ENCODE measurements at places on chromosomes 5 and 9.

DNA sequence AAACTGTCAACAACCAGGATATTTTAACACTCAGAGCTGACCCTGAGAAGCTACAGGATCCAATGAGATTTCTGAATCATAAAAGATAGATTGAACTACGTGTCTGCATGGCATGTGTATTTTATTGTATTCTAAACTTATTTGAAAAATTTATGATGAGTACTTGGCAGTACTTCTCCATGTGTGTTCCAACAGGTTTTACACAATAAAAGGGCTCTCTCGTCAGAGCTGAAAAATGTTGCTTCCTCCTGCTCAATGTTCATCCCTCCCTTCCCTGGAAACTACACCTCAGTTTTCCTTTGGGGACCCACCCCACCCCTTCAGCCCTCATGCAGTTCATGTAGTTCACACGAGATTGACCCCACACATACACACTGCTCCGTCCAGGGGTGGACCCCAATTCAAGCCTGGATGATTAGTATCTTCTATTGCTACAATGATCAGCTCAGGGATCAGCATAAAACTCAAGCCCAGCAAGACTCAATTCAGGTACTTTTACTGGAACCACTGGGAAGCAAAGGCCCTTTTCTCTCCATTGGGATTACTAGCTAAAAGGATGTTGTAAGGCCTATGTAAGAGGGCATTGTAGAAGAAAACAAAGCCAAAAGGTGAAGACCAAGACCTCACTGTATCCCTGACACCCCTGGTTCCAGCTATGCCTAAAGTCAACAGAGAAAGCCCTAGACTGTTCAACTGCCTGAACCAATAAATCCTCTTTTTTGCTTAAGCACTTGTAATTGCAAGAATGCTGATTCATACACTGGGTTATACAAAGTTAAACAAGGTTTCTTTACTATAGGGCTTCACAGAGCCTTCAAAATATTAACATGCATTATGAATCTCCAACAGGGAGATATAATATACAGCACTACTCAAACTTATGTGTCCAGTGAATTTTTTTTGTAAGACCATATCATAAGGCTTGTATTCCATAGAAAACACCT lies 112.6 kb downstream of the SAXO1 start:
- DNase-seq: no peak

DNA sequence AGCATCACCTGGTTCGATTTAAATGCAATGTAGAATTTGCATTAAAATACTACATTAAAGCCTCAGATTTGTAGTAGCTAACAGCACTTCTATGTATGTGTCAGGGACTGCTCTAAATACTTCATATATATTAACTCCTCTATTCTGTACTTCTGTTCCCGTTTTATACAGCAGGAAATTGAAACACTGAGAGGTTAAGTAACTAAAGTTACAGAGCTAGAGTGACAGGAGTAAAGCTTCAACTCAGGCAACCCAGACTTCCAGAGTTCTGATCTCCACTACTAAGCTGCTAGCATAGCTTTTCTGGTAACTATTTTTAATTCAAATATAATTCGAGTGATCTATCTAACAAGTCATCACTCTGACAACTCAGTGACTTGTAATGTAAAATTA lies 619 bp upstream of the APC start:
- DNase-seq: no peak

DNA sequence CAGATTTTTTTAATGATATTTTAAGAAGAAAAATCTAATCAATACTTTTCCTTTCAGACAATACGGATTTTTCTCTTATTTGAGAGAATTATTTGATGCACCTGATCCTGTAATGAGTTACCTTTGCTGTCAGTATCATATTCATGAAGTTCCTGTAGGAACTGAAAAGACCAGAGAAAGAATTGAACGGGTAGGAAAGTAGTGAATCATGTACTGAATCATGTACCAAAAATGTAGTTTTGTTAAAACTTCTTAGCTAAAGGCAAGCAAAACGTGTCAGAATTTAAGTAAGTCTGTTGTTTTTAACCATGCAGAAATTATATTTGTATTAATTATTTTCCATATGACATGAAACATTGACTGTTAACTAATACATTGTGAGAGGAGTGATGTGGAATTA lies 56.6 kb downstream of the SMC5 start:
- no peak for DNase-seq

GRCh38 chr9:127248241-127248640 lies 16.3 kb upstream of the GARNL3 start:
- DNase-seq: no peak

DNA sequence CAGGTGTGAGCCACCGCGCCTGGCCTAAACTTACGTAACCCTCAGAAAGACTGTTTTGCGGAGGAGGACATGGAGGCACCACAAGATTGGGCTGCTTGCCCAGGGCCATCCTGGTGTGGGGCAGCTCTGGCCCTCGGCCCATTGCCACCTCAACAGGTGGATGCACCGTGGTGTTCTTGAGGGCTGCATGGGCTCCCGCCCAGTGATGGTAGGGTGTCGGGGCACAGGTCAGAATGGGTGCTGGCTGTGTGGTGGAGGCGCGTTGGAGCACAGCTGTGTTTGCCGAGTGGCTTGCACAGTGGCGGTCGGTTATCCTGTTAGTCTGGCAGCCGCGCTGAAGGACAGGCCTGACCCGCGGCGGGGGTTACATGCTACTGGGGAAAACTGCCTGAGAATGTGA lies 196.9 kb downstream of the CACNA1B start:
- no peak for DNase-seq

- no peak for DNase-seq
Observed at GRCh38 chr9:68619636-68620035, 79.0 kb upstream of the TMEM252 start.

DNA sequence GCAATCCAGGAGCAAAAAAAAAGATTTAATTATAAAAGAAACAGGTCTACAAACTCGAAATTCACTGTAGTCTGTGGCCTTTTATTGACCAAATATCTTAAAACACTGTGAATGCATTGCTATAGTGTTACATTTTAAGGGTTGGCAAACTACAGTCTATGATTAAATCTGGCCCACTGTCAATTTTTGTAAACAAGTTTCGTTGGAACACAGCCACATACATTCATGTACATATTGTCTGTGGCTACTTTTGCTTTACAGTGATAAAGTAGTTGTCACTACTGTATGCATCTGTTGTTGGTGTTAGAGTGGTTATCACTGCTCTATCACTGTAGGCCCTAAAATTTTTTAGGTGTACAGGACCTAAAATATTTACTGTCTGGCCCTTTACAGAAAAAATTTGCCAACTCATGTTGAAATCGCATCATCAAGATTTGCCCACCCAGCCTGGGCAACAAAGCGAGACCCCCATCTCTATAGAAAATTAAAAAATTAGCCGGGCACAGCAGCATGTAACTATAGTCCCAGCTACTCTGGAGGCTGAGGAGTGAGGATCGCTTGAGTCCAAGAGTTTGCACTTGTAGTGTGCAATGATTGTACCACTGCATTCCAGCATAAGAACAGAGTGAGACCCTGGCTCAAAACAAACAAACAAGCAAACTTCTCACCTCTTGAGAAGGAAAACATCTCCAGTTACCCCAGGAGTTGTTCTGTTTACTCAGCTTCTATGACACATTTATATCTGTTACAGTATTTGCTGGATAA lies 89.0 kb downstream of the ERBIN start:
- DNase-seq: no peak

DNA sequence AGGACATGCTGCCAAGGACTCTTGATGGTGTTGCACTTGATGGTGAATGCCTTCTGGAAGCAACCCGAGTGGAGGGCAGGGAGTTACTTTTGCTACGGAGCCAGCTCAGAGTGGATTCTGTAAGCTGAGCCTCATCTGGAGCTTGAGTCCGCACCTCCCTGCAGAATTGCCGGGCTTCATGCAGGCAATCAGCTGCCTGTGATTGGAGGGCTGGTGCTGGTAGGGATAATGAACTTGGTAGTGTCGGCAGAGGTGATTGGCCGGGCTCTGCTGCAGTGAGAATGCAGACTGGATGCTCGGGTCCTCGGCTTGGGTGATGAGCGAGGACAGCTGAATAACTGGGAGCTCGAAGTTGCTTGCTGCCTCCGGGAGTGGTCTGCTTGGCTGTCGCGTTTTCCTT lies 23.1 kb downstream of the SLC25A25 start:
- DNase-seq: no peak

GRCh38 chr5:67409126-67409777 lies 212.7 kb upstream of the CD180 start:
- DNase-seq: no peak

DNA sequence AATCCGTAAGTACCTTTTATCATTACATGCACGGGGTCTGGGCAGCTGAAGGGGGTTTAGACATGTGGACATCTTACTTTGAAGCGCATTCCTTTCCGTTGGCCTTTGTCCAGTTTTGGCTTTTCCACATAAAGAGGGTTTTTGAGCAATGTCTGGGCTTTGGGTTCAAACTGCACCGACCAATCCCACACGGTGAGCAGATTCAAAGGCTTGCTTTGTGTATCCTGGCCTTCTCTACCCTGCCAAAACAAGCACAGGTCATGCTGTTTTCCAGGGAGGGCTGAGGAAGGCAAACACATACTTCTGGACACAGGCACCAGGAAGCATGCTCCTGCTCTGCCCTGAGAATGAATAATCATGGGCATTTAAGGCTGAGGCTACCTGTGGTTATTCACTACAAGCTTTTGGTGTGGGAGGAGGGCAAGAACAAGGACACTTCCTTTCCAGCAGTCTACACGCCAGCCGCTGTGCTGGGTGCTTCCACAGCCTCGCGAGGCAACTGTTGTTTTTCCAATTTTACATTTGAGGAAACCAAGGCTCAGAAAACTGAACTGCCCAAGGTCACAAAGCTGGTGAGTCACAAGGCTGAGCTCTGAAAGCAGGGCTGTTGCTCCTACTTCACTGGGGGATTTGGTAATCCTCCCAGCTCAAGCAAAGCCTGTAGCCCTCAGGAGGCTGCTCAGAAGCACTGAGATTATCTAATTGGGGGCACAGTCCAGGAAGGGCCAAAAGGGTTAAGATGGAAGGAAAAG lies 59.8 kb upstream of the GOLPH3 start:
- DNase-seq: peak; percentile 8

- DNase-seq: no peak
Observed at GRCh38 chr9:129669946-129670345, 4.5 kb downstream of the PRRX2 start.

DNA sequence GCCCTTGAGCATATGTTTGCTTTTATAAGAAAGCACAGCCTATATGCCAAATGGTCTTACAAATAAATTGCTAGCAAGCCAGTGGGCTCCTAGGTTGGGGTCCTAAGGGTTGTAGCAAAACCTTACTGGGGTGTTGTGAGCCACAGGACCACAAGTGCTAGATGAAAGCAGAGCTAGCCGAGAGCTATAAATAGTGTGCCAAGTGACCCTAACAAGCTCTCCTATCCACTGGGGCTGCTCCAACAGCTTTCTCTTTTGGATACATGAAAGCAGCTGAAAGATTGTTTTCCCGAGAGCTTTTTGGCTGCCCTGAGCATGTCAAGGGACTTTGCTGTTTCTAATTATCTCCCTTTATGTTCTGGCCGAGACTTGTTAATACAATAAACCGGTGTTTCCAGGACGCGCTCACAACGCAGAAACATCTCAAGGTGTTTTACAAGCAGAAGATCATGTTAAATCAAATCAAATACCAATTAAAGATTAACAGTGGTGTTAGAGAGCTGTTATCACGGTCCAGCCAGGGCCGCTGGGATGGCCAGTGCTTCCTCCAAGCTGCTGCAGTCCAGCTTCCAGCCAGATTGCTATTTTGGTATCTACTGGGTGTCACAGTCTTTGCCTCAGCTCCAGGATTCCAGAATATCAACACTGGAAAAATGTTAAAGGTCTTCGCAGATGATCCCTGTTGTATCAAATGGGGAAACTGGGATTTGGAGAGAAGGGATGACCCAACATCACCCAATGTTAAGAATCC lies 351.0 kb downstream of the ASTN2 start:
- DNase-seq: no peak

DNA sequence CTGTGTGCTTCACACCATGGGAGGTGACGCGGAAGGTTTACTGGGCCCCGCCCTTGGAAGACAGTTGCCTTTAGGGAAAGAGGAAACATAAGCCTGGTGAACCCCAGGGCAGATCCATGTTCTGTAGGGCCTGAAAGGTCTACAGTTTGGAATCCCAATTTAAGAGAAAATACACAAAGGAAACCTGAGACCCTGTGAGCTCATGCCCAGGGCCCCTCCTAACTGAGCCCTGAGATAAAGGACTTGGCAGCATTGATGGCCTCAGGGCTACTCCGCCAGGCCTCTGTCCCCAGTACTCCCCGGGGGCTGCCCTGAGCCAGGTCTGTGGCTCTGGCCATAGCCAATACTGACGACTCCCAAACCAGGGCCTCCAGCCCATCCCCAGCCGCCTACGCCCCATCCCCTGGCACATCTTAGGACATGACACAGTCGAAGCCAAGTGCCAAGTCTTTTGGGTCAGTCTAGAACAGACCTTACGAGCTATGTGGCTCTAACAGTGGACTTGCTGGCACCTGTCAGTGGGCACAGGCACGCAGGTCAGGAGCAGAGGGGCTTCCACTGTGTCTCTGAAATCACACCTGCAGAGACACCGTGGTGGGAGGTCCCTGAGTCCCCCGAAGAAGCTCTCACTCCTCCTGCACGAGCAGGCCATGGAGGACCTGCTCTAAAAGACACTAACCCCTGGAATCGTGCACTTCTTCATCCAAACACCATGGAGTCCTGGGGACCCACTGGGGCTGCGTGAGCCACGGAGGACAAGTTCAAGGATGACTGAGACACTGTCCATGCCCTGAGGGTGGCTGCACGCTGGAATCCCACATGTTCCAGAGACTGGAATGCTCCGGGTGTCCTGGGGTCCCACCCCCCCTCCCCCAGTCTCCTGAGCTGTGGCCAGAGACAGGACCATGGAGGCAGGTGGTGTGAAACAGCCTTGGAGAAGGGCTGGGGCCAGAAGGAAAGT lies 40.3 kb upstream of the BARHL1 start:
- no peak for DNase-seq

DNA sequence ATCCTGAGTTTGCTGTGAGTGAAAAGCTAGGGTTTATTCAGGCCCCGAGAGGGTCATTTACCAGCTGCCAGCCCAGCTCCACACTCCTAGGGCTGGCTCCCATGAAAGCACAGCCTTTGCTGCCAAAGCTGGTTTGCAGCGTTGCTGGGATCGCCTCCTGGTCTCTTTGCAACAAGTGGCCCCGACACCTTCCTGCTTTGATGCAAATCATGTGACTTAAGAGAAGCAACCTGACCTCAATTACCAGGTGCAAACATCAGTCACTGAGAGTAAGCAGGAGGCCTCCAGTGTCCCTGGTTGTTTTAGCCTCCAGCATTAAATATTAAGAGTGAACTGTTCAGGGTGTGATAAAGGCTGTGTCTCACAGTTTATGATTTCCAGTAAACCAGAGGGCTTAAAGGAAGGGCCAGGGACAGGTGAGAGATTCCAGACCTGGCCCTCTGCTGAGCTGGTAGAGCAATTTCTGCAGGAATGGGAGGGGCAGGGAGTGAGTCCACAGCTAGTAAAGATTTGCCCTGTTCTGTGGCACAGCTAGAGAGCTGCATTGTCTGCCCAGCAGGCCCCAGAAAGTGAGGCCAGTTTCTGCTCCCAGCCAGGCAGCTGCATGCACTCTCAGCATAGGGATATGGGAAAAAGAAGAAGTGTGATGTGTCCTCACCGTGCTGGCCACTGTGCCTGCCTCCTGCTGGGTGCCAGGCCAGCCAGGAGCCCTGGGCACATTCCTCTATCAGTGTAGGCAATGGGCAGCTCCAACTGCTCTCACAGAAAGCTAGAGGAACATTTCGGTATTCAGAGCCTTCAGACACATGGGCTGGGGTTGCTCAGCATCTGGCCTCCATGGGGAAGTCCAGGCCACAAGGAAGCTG lies 58.0 kb downstream of the SLC22A5 start:
- peak; percentile 34 for DNase-seq
